ENCODE measurements at places on chromosomes 16 and 17.

DNA sequence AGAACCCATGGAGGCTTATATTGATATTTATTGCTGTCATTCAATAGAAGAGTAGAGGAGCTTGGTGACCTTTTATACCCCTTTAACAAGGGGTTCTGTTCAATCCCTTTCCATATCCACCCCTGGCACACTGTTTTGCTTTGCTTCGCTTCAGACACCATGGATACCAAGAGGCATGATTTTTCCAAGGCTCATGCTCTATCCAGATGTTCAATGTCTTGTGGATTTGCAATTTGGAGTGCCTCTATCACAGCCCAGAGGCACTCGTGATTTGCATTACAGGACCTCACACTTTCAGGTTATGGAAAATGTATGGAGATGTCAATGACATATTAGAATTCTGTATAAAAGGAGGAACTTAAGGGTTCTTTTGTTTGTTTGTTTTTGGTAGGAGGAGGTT lies 21.5 kb downstream of the CFAP20 start:
- no peak for DNase-seq

DNA sequence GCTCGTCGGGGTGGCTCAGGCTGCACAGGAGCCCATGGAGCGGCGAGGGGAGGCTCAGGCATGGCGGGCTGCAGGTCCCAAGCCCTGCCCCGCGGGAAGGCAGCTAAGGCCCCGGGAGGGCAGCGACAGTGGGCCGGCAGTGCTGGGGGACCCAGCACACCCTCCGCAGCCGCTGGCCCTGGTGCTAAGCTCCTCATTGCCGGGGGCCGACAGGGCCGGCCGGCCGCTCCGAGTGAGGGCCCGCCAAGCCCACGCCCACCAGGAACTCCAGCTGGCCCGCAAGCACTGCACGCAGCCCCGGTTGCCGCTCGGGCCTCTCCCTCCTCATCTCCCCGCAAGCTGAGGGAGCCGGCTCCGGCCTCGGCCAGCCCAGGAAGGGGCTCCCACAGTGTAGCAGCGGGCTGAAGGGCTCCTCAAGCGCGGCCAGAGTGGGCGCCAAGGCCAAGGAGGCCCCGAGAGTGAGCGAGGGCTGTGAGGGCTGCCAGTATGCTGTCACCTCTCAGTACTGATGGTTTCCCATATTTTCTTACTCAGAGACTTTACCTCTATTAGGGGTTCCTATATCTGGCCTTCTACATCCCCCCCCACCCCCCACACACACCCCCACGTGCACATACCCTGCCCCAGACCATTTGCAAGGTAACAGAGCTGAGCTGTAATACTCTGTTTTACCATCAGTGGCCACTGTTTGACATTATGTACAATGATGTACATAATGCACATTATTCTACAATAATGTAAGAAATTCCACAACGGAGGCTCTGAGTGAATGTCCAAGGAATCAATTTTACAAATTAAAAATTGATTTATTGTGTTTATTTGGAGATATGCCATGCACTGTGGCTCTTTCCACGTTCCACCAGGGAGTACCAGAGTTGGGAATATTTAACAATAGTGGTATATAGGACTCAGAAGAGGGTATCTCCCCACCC lies 3.7 kb upstream of the VAT1L start:
- DNase-seq, result no peak

- no peak for DNase-seq
Observed at GRCh38 chr17:83099086-83099555, 19.7 kb downstream of the METRNL start.

GRCh38 chr17:75504347-75505151 lies 10.8 kb downstream of the CASKIN2 start:
- peak; percentile 47 for DNase-seq

DNA sequence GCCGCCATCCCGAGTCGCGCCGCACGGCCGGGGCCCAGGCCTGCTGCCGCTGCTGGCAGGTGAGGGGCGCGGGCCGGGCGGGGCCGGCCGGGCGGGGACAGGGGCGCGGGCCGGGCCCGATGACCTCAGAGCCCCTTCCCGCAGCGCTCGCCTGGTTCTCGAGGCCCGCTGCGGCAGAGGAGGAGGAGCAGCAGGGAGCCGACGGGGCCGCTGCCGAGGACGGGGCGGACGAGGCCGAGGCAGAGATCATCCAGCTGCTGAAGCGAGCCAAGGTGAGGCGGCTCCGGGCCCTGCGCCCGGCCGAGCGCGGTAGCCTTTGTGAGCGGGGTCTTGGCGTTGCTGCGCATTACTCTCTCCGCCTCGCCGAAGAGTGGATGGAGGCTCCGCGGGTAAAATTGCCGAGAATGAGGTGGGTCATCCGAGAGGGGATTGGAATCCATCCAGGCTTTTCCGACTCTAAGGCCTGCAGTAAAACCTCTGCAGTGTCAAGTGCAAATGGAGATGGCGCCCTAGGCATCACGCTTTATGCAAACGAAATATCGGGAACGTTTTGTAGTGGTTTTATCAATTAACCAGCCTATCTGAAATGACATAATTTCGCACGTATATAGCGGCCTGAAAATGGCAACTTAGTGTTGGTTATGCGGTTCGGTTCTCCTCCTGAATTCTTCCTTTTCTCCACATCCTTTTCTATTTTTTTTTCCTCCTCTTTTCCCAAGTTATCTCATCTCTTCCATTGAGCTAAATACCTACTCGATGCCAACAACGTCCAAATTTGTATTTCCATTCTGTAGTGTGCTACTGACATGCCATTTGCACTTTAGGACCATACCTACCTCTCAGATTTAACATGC lies 577 bp downstream of the TTC19 start:
- DNase-seq, result peak; percentile 39

GRCh38 chr16:72500545-72500944 lies 328.6 kb upstream of the PMFBP1 start:
- no peak for DNase-seq

DNA sequence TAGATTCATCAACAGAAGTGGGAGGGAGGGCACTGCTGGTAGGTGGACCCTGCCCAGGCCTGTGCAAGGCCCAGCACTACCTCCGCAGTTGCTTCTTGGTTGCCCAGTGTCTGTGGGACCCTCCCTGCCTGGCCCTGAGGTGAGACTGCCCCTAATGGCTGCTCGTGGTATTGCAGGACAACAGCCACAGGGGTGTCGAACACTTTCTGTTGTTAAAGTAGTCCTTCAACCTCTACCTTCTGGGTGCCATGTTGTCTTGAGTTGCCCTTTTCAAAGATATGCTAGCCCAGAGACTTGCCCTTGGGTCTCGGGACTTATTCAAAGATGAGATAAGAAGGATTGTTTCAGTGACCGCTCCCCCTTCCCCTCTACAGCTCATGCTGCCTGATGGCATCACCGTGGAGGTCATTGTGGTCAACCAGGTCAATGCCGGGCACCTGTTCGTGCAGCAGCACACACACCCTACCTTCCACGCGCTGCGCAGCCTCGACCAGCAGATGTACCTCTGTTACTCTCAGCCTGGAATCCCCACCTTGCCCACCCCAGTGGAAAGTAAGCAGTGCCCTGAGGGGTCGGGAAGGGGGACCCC lies 29.1 kb downstream of the AKAP1 start:
- peak; percentile 61 for DNase-seq

GRCh38 chr16:11350921-11351335 lies 5.7 kb downstream of the RMI2 start:
- DNase-seq, result no peak

DNA sequence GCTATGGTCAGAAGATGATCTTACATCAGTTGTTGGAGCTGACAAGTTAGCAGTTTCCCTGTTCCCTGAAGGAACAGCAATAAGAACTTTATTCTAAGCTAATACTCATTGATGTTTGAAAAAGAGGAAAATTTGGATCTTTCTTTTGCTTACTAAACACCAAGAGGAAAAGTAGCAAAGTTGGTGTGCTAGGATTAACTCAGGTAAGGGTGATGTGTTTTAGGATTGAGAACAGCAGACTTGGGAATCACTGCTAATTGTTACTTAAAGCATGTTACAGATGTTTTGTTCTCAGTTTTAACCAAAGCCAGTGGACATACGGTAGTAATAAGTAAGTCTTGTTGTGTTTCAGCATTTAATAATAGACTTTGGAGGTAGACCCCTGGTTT lies 3.7 kb downstream of the SETD6 start:
- no peak for DNase-seq

DNA sequence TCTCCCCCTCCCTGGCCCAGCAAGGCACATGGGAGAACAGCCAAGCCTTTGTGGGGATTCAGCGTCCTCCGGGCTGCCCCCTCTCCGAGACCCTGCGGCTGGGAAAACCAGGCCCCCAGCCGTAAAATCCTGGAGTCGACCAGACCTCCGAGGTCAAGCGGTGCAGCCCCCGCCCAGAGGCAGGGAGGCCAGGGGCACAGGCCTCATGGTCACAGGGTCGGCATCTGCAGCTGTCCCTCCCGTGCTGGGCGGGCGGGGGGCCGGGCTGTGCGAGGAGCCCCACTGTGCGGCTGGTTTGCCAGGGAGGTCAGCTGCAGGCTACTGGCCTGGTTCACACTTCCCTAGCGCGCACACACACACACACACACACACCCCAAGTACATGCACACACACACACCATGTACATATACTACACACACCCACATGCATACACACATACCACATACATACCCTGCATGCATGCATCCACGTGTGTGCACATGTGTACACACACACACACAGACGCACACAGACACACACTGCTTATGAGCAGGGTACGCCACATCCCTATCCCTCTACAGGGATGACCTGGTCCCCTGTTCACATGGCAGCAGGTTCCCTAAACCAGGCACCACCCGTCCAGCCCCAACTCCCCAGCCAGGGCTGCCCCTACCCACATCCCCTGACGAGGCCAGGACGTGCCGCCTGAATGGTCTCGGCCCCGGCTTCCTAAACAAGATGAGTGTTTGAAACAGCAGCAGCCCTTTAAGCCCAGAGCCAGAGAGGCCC lies 108.9 kb upstream of the CIBAR2 start:
- DNase-seq, result no peak

DNA sequence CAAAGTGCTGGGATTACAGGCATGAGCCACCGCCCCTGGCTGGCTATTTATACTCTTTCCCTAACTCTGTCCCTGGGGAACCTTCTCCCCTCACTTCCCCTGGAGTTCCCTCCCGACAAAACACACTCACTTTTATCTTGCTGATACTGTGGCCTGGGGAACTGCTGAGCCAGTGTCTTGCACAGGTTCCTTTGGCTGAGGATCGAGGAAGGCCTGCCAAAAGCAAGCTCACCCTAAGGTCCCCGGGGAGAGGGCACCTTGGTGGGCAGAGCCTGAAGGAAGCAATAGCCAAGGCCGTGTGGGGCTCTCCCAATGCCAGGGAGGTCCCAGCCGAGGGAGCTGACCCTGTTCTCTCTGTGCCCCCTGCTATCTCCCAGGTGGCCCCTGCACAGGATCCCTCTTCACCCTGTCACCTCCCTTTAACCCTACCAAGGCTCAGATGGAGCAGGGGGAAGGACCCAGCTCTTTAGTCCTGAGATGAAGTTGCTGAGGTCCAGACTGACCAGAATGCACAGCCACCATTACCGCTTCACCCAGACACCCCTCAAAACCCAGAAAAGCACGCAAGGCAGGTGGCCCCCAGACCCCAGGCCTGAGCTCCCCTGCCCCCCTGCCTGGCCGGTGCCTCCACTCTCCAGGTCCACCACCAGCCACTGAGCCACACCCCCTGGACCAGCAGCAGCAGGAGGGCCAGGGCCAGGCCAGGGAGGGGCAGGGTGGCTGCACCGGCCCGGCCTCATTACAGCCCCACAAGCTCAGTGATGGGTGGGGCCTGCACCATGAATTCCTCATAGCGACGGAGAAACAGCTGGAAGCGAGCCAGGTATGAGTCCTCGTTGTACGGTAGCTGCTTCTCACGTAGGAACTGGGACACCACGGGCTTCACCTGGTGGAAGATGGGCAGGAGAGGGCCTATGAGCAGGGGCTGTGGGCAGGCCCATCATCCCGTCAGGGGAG lies 5.1 kb upstream of the FDXR start:
- no peak for DNase-seq

GRCh38 chr17:64506576-64507412 lies at the start of gene CEP95:
TSS of gene CEP95 (plus strand) at chr17:64506977. CDS start at chr17:64507098, 121 bp downstream.
- DNase-seq, result peak; percentile 97

DNA sequence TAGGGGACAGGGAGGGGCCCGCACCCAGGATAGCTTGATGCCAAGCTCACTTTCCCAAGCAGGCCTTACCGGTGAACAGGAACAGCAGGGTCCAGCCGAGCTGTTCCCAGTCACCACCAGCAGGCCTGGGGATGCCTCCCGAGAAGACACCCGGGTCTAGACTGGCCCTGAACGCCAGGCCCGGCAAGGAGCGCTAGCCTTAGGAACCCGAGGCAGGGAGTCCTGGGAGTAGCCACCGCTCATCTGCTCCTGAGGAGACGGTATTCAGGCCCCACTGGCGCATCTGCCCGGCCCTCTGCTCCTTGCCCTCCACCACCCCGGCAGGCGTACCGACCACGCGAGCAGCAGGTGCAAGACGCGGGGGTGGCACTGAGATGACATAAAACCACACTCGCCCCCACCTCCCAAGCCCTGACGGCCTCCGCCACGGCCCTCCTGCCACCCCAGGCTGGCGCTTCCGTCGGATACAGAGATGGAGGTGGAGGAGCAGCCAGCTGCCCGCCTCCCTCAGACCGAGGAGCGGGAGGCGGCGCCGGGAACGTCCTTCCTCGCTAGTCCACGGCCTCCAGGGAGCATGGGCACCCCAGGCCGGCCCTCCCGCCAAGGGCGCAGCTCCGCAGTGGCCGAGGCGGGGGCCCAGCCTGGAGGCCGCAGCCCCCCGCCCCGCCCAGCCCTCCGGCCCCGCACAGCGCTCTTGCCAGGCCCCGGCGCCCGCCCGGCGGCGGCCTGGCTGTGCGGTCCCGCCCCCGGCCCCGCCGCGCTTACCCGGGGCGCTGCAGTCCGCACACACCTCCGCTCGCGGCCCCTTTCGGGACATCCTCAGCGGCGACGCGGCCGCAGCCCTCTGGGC lies 661 bp downstream of the GIT1 start:
- DNase-seq, result peak; percentile 25

- no peak for DNase-seq
Observed at GRCh38 chr17:39640591-39641031, 3.7 kb downstream of the STARD3 start.
